ENCODE measurements at places on chromosomes 3 and 15.
A peak's percentile ranks its signal among the peaks of the same experiment; 100 is the strongest.

DNA sequence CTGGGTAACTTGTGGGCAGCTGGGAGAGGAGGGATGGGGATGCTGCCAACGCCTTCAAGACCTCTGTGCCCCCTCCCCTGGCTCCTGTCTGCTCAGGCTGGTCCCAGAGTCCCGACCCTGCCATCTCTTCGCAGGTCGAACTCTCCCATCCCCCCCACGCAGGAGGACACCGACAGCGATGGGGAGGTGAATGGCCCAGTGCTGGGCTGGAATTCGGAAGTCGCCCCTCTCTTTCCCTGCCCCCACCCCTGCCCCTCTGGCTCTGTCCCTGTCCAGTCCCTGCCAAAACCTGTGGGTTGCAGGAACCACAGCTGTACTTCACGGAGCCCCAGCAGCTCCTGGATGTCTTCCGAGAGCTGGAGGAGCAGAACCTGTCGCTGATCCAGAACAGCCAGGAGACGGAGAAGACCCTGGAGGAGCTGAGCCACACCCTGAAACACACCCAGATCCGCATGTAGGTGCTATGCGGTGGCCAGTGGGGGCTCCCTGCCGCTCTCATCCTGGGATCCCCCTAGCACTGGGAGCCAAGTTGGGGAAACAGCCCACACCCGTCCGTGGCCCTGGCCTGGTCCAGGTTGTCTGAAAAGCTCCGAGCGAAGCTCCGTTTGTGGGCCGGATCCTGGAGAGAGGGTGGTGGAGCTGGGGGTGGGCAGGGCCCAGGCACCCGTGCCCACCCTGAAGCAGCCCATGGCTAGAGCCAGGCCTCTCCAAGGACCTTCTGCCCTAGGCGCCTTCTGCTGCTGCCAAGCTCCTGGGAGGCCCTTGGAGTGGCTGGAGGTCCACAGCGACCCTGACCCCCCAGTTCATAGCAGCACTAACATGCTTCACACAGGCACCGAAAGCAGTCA is 28.7 kb downstream of the CFAP100 start:
- DNase-seq, result no peak

DNA sequence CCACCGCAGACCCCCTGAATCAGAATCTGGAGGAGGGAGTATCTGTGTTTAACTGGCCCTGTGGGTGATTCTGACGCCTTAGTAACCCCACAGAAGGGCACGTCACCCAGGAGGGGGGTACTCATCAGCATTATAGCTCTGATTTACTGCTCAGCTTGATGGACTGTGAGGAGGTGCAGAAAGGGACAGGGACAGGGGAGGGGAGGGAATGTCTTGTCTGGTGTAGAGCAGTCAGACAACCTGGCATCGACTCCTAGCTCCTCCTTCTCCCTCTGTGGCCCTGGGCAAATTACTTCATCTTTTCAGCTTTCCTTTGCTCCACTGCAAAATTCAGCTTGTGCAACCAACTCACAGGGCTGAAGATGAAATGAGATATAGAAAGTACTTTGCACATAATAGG is 42.3 kb upstream of the GLCE start:
- no peak for DNase-seq

- DNase-seq, result no peak
Measured at GRCh38 chr15:54571576-54571975, 593.3 kb downstream of the UNC13C start.

- peak; percentile 46 for DNase-seq
Measured at GRCh38 chr3:12187448-12188327, 29.0 kb upstream of the TIMP4 start.

GRCh38 chr3:52237657-52238172 is 1.2 kb downstream of the TWF2 start:
- DNase-seq, result no peak

GRCh38 chr15:90286678-90287077 is 21.2 kb downstream of the NGRN start:
- no peak for DNase-seq

- no peak for DNase-seq
Measured at GRCh38 chr3:136547293-136547692, 204.9 kb downstream of the STAG1 start.

- no peak for DNase-seq
Measured at GRCh38 chr3:76841747-76842146, 198.2 kb upstream of the ROBO2 start.

DNA sequence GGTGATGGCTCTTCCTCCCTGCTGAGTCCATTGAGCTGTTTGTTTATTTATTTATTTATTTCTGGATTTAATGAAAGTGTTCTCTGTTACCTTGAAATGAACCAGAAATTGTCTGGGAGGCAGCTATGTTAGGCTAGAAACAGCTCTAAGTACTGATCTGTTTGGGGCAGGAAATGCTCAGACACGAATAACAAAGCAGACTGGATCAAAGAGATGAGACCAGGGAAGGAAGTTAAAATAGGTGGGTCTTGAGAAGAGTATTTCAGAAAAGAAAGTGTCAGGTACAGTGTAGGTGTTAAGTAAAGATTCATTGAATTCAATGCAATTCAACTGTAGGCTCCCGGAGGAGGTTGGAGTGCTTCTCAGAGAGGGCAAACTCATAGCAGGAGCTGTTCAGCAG is 173.3 kb downstream of the IL20RB start:
- no peak for DNase-seq

DNA sequence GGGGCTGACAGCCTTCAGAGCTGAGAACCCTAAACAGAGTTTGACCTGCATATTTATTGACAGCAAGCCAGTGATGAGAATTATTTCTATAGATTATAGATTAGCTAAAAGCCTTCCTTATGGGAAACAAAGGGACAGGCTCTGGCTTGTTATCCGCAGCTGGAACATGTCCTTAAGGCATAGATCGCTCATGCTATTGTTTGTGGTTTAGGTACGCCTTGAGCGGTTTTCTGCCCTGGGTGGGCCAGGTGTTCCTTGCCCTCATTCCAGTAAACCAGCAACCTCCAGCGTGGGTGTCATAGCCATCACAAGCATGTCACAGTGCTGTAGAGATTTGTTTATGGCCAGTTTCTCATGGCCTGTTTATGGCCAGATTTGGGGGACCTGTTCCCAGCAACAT is 10.2 kb upstream of the FAH start:
- DNase-seq, result no peak

- DNase-seq, result no peak
Measured at GRCh38 chr3:90026406-90026805, 919.0 kb downstream of the EPHA3 start.

DNA sequence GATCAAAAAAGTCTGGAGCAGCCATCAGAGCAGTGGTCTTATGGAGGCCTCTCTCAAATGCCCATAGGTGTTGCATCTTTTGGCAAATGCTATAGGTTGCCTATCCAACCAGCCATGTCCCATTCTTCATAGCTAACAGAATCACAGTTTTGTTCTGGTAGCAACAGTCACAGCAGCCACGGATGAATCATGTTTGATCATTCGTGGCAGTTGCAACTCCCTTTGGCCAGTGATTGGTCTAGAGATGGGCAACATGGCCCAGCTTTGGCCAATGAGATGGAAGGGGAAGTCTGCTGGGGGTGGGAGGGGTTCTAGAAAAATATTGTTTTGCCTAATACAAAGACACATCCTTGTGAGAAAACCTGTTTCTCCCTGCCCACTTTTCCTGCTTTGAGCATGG is 50.3 kb upstream of the PPP2R3A start:
- DNase-seq, result no peak

- no peak for DNase-seq
Measured at GRCh38 chr3:138031536-138031935, 21.6 kb downstream of the CLDN18 start.
